Immature natural killer cell (primary cell): ENCODE measurements at places on chromosomes 7 and 10. TPM values are rescaled to one million over a fixed set of nuclear protein-coding genes. Genes with fewer than 3 reads are reported as not detected.

DNA sequence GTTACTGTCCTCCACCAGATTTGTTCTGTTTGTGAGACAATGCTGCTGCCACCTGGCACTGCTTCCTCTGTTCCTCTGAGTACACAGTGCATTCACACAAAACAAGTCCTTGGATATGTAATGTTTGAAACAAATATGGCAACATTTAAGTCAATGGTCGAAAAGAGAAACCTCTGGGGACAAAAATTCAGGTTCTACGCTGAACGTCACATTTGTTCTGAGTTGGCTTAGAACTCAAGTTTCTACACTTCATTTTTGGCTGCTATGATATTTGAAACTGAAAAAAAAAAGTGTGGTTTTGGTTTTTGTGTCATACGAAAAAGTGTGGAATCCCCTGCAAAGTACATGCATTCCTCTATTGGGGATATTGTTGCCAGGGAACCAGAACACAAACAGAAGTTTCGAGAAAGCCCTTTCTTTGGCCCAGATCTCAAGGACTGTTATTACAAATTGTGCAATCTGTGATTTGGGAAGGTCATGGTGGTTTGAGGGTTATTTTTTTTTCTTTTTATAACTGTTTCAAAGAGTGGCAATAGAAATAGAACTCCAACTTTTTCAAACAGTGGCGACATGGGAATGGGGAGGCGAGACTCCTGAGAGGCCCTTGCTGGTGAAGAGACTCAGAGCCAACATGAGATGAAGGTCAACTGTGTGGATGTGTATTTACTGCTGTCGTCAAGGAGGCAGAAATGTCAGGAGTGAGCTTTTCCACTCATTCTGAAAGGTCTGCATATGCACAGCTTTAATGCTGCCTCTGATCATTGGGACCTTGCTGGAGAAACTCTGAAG is 127.5 kb downstream of the CUBN start:
- DNase-seq, result peak; percentile 50
- peak overlapping the region; percentile 25 for H3K4me3 ChIP-seq
- H3K4me1 ChIP-seq, result peaks cover 27% of the 10 kb centered on the region

GRCh38 chr10:86646933-86647332 is 7.4 kb upstream of the OPN4 start:
- DNase-seq, result no peak
- peaks cover 3% of the 10 kb centered on the region for H3K27me3 ChIP-seq
- peaks cover 15% of the 10 kb centered on the region for H3K4me1 ChIP-seq

GRCh38 chr7:157017149-157017548 is 6.7 kb upstream of the MNX1 start:
- H3K4me3 ChIP-seq, result no peak overlapping the region
- H3K36me3 ChIP-seq, result no peaks in the 10 kb centered on the region
- H3K27ac ChIP-seq, result no peak overlapping the region
- DNase-seq, result no peak

LUC7L2 gene
- polyA plus RNA-seq, result 44.4 TPM

FXYD4 gene
- not detected for polyA plus RNA-seq

- H3K27me3 ChIP-seq, result no peaks in the 10 kb centered on the region
- H3K27ac ChIP-seq, result no peak overlapping the region
- DNase-seq, result no peak
Measured at GRCh38 chr7:96189129-96189820, 132.6 kb downstream of the SLC25A13 start.

GRCh38 chr10:102779680-102780526 is 36.2 kb downstream of the WBP1L start:
- no peak overlapping the region for H3K27ac ChIP-seq
- H3K4me3 ChIP-seq, result no peak overlapping the region
- DNase-seq, result no peak
- H3K36me3 ChIP-seq, result no peaks in the 10 kb centered on the region
- H3K4me1 ChIP-seq, result peaks cover 86% of the 10 kb centered on the region
- no peaks in the 10 kb centered on the region for H3K27me3 ChIP-seq

REPIN1 gene
- polyA plus RNA-seq, result 40.6 TPM

- no peaks in the 10 kb centered on the region for H3K36me3 ChIP-seq
- no peaks in the 10 kb centered on the region for H3K4me1 ChIP-seq
- DNase-seq, result no peak
- H3K4me3 ChIP-seq, result no peak overlapping the region
Measured at GRCh38 chr7:93758631-93759030, 131.9 kb downstream of the TFPI2 start.

DNA sequence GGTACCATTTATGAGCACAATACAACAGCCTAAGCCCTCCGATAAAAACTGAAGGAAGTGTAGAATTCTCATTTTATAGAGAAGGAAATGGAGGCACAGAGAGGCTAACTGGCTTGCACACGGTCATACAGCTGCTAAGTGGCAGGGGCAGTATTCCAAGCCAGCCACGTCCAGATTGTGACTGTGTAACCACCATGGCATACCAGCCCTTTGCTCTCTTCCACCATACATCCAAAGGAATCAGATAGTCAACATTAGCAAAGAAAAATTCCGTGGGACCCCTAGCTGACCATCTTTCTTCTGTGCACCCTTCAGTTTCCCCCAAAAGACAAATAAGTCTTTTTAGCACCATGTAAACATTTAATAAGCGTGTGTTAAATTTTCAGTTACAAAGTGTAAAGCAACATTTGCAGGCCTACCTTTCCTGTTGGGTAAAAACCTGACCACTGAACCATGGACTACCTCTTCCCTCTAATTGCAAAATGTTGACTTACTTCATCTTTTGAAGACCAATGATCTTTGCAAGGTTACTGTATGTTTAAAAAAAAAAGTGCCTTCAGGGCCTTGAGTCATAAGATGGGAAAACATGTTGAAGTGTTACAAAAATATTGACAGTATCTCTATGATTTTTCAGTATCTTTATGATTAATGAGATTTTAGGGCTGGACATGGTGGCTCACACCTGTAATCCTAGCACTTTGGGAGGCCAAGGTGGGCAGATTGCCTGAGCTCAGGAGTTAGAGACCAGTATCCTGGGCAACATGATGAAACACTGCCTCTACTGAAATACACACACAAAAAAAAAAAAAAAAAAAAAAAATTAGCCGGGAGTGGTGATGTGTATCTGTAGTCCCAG is 24.3 kb upstream of the PDZD8 start:
- H3K27ac ChIP-seq, result no peak overlapping the region
- H3K4me3 ChIP-seq, result no peak overlapping the region
- H3K4me1 ChIP-seq, result no peaks in the 10 kb centered on the region
- H3K27me3 ChIP-seq, result no peaks in the 10 kb centered on the region
- DNase-seq, result no peak

DNA sequence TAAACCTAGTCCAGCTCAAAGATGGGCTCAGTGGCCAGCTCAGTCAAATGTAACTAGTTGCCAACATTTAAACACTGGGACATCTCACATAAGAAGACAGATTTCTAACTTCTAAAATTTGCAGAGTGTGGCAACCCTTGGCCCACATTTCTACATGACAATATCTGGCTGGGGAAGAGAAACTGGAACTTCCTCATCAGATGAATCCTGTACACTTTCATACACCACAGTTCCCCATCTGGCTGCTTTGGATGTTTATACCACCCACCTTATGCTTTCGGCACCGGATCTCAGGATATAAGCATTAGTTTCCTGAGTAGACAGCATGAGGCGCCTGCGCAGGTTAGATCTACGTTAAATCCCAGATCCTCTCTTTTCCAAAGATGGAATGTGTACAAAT is 199.3 kb downstream of the PRKG1 start:
- no peak for DNase-seq
- H3K4me1 ChIP-seq, result no peaks in the 10 kb centered on the region
- H3K27ac ChIP-seq, result no peak overlapping the region
- H3K4me3 ChIP-seq, result no peak overlapping the region
- H3K36me3 ChIP-seq, result no peaks in the 10 kb centered on the region
- peaks cover 4% of the 10 kb centered on the region for H3K27me3 ChIP-seq

GRCh38 chr7:158774952-158775351 is 54.4 kb downstream of the ESYT2 start:
- H3K36me3 ChIP-seq, result peaks cover 46% of the 10 kb centered on the region
- peaks cover 37% of the 10 kb centered on the region for H3K4me1 ChIP-seq
- DNase-seq, result no peak
- peaks cover 2% of the 10 kb centered on the region for H3K27me3 ChIP-seq
- H3K4me3 ChIP-seq, result no peak overlapping the region

- H3K4me3 ChIP-seq, result peak within 1 kb of the TSS; percentile 89
- peak within 1 kb of the TSS; percentile 93 for H3K27ac ChIP-seq
- peak; percentile 87 for DNase-seq
- peaks cover 22% of the 10 kb centered on the region for H3K4me1 ChIP-seq
- H3K27me3 ChIP-seq, result peaks cover 12% of the 10 kb centered on the region
Measured at GRCh38 chr7:100088621-100089457, at the start of gene COPS6. TSS of gene COPS6 (plus strand) at chr7:100088969. CDS start at chr7:100088991, 22 bp downstream.

SLC26A3 gene
- polyA plus RNA-seq, result not detected

GRCh38 chr10:48547061-48547895 is 57.6 kb downstream of the ARHGAP22 start:
- H3K27me3 ChIP-seq, result no peaks in the 10 kb centered on the region
- H3K4me1 ChIP-seq, result no peaks in the 10 kb centered on the region
- no peak overlapping the region for H3K27ac ChIP-seq
- H3K36me3 ChIP-seq, result no peaks in the 10 kb centered on the region

DNA sequence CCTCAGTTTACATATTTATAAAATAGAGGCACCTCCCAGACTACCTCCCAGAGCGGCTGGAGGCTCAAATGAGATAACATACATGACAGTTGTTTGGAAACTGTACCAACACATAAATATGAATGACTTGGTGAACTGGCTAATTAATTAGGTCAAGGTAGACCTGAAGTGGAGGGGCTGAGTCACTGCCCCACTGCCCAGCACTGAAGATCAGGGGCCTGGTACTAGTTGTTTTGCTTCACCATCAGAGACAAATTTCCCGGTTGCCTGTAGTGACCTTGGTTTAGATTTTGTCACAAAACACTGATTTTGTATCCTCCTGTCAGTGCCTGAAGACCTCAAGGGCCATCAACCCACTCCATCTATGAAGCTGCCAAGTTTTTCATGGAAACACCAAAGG is 41.8 kb downstream of the JAZF1 start:
- peaks cover 4% of the 10 kb centered on the region for H3K36me3 ChIP-seq
- DNase-seq, result no peak
- no peak overlapping the region for H3K4me3 ChIP-seq
- H3K27me3 ChIP-seq, result no peaks in the 10 kb centered on the region
- peaks cover 91% of the 10 kb centered on the region for H3K4me1 ChIP-seq

DNA sequence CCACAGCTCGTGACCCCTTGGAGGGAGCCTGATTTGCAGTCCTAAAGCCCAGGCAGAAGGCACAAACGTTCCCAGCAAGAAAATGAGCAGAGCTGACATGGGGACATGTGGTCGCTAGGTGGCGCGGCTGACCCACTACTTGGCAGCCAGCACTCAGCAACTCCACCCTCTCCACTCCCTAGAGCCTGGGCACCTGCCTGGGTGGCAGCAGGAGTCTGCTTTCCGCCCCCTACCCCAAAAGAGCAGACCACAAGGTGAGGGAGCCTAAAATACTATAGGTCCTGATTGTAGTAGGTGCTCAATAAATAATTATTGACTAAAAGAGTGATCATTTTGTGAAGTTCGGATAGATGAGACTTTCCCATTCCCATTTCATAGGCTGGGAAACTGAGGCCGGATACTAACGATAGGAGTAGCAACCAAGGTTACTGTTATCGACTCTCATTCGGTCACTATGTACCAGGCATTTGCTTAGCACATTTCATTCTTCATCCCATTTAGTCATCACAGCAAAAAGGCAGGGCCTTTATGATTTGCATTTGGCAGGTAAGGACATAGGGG is 57.4 kb downstream of the NEUROG3 start:
- H3K4me1 ChIP-seq, result no peaks in the 10 kb centered on the region
- peaks cover 9% of the 10 kb centered on the region for H3K27me3 ChIP-seq
- DNase-seq, result peak; percentile 60
- H3K36me3 ChIP-seq, result no peaks in the 10 kb centered on the region
- H3K27ac ChIP-seq, result no peak overlapping the region

ENTPD1 gene
- 4.3 TPM for polyA plus RNA-seq

DNA sequence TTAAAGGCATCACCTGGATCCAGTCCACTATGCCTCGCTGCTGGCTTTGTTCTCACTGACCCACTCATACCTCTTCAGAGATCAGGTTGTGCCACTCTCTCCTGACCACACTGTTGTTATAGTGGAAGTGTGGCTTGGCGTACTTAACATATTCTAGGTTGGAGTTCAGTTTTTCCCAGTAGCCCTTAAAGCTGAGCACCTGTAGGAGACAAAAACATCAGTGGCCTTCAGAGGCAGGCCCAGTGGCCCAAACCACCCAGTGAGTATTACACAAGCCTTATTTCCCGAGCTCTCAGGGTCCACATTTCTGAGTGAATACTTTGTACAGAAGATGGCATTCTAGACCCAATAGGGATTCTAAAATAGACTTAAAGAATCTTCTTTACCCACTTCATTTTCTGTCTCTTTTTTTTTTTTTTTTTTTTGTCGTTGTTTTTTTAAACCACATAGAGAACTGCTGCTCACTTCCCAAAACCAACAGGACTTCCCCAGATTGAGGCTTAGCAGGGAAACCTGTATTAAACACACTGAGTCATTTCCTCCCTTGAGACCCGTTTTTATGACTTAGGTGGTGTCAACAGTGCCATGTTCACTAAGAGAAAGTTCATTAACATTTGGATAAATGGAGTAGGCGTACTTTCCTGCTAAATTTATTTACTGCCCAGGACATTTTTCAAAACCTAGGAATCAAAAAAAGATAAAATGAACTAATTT is 85.8 kb downstream of the GSAP start:
- peaks cover 10% of the 10 kb centered on the region for H3K27me3 ChIP-seq
- H3K4me3 ChIP-seq, result peak overlapping the region; percentile 77
- peaks cover 98% of the 10 kb centered on the region for H3K4me1 ChIP-seq
- DNase-seq, result no peak
- H3K27ac ChIP-seq, result peak overlapping the region; percentile 93
- peaks cover 16% of the 10 kb centered on the region for H3K36me3 ChIP-seq

DNA sequence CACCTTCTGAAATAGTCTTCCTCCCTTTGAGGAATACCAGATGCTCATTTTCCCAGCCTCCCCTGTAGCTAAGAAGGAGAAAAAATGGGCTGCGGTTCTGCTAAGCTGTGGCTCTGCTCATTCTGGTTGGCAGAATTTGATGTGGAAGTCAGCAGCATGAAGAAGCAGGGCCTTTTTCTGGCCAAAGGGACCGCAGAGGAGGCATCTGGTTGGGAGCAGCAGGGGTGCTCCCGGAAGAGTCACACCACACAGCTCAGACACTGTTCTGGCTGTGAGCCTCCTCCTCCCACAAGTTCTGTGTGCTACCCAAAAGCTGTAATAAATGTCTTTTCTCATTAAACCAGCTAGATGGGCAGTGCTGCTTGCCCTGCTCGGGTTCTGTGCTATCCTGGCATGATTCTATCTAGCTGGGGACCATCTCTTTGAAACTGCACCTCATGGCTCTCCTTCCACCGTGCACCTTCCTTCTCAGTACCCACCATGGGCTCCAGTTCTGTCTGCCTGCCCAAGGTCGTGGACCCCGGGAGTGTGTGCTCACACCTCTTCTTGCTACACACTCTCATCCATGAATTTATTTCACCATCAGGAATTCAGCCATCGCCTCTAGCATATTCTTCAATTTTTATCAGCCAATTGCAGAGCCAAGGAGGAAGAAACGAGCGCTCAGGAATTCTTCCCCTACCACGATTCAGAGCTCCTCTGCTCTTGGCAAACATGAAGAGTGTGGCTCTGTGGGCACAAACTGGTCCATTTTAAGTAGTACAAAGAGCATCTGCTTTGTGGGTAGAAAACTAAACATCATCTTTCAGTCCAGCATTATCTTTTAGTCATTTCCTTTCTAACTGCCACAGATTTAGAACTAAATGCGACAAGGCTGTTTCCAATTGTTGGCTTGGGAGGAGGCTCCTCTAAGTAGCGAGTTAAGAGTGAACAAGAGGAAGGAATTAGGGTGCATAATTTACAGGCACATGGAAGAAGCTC is 76.9 kb downstream of the FAM171A1 start:
- no peak for DNase-seq
- H3K27ac ChIP-seq, result no peak overlapping the region
- H3K27me3 ChIP-seq, result peaks cover 2% of the 10 kb centered on the region
- H3K36me3 ChIP-seq, result no peaks in the 10 kb centered on the region

CLCN1 gene
- polyA plus RNA-seq, result not detected
